Stimulated activated CD4-positive, alpha-beta T cell treated with anti-CD3 and anti-CD28 coated beads, Interleukin-12 subunit alpha, Interleukin-12 subunit beta, amount 100 ng/mL, for 4 hours (primary cell): ENCODE measurements at places on chromosomes 4 and X.

- no peak for DNase-seq
Measured at GRCh38 chr4:4606321-4606720, 64.5 kb upstream of the STX18 start.

DNA sequence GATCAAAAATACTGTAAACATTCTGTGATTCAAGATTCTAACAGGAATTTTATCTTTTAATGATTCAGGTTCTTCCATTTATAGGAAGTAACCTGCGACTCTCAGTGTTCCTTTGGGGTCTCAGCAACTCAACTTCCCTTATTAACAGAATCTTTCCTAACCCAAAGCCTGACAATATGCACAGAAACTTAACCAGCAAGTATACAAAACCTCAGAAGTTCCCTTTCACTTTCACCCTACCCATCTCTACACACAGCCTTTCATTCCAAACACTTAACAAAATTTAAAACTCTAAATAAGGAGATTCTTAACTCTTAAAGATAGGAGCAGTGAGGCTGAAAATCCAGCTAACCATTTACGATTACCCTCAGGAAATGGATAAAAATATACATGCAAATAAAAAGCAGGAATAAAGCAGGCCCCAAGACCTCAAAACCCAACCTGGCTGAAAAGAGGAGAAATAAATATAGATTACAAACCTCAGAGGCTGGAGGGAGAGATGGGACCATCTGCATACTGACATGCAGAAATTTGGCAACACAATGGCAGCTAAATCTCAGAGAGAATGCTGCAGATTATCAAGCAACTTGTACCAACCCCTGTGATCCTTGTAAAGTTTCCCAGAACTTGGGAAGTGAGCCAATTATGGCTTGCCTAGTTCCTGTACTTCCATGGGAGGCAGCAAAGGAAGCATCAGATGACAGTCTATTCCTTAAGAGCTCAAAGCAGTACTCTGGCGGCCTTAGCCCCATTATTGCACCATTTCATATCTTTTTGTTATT, 101.0 kb downstream of the ATP11C start:
- DNase-seq: no peak

DNA sequence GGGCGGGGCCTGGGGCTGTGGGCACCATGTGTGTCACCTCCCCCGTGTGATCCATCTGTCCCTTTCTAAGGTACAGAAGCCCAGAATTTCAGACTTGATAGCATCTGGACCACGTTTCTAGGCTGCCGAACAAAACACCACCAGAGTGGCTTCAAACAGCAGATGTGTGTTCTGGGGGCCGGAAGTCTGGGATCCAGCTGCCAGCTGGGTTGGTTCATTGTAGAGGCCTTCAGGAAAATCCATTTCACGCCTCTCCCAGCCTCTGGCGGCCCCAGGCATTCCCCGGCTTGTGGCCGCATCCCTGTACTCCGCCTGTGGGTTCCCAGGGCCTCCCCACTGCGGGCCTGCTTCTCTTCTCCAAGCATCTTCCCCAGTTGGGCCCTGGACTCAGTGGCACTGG, 39.6 kb upstream of the GPR78 start:
- DNase-seq: no peak

DNA sequence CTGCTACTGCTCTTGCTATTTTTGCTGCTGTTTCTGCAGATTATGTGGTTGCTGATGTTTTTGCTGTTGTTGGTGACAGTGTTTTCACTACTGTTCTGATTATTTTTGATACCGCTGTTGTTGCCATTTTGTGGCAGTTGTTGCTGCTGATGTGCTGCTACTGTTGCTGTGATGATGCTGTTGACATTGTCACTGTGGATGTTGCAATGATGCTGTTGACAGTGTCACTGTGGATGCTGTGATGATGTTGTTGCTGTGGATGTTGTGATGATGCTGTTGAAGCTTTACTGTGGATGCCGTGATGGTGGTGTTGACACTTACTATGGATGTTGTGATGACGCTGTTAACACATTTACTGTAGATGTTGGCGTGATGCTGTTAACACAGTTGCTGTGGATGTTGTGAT, 180.3 kb downstream of the EVC2 start:
- DNase-seq: no peak

DNA sequence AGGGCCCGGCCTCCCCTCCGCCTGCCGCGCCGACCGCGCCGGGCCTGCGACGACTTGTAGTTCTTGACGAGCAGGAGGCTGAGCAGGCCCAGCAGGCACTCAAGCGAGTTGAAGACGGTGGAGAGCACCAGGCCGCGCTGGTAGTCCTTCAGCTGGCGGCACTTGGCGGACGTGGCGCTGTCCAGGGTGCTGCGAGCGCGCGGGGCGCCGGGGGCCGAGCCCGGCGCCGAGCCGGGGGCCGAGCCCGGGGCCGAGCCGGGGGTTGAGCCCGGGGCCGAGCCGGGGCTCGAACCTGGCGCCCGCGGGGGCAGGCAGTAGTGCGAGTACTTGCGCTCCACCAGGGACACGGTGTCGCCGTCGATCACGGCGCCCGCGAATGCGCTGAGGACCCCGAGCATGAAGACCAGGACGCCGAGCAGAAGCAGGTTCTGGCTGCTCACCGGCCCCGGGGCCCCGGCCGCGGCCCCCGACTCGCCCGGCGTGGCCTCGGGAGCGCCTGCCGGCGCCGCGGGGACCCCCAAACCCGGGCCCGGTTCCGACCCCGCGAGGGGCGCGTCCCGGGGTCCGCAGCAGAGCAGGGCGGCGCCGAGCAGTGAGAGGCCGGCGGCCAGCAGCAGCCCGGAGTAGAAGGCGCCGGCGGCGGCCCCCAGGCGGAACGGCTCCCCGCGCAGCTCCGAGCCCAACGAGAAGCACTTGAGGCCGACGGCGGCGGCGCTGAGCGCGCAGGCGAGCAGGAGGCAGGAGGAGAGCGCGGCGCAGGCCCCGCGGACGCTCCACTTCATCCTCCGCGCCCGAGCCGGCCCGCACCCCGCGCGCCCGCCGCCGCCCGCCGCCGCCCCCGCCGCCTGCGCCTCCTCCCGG, 584 bp downstream of the TMEM271 start:
- peak; percentile 25 for DNase-seq

- DNase-seq: no peak
Measured at GRCh38 chrX:65136424-65136823, 160.2 kb upstream of the ZC4H2 start.

DNA sequence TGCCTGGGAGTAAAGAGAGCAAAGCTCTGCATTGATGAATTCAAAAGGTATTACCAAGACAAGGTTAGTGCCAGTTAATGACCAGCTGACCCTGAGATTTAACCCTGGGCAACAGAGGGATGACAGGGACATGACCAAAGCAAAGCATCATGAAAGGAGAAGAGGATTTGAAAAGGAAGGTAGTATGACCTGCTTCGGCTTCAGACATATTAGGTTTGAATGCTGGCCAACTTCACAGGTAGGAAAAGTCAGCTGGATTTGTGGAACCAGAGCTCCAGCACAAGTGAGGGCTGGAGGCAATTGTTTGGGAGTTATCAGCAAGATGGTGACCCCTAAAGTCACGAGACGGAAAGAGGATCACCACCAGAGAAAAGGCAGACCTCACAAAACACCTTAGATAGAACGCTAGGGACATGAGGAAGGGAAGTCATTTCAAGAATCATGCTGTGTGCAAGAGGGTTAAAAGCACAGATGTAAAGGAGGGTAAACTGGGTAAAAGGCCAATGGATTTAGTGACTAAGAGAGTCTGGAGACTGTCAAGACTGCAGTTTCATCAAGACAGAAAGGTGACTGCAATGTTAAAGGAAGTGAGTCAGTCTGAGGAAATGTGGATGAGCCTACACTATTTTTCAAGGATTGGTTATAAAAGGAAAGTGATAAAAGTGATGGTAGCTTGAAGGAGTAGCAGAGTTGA, 45.6 kb downstream of the SH3RF1 start:
- DNase-seq: no peak

DNA sequence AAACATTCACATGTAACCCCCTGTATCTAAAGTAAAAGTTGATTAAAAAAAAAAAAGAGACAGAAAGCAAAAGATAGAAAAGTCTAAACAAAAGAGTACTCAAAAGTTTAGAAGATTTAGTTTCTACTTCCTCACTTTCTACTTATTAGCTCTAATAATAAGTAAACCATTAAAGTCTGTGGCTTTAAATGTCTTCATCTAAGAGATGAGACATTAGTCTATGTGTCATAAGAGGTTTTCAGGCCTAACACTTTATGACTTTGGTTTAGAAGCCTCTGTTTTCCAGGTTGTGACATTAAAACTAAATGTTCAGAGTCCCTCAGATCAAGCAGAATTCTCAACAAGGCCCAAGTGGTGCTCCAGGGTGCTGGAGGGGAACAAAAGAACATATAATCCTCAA, 42.2 kb upstream of the GUCY1A1 start:
- DNase-seq: no peak

GRCh38 chr4:145984563-145984962, 45.9 kb upstream of the ZNF827 start:
- no peak for DNase-seq

- DNase-seq: no peak
Measured at GRCh38 chr4:170091069-170091696, 1.4 kb upstream of the AADAT start.

- DNase-seq: no peak
Measured at GRCh38 chr4:154497889-154498288, 6.3 kb upstream of the DCHS2 start.

DNA sequence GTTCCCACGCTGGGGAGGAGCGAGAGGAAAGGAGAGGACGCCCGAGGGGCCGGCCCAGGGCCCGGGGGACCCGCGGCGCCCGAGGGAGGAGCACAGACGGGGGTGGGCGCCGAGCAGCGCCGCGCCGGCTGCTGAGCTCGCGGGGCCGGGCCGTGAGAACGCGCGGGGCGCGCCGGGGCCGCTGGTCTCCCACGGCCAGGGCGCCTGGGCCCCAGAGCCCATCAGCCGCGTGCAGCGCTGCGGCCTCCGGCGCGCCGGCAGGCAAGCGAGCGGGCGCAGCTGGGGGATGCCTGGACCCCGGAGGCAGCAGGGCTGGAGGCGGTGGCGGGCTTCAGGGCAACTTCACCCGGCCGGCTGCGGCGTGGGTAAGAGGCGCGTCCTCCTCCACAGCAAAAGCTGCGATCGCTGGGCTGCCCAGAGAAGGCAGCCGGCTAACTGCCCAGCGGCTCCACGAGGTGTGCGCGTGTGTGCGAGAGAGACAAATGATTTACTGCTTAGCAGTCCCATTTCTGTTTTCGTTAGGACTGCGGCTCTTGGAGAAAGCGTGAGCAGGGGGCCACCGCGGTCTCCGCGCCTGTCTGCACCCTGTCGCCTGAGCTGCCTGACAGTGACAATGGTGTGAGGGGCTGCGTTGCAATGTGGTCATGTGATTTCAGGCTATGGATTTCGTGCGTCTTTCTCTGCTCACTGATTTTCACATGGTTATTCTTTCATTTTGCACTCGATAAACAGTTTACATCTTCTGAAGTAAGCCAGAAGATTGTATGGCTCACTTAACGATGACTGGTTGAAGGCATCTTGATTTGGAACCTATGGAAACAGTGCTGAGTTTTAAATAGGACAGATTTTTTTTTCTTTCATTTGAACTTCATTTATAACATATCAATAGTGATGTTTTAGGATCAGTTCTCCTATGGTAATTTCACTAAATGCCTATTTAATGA, 1.2 kb downstream of the GUCY1A1 start:
- peak; percentile 0 for DNase-seq

GRCh38 chr4:153791746-153792617, 3.1 kb upstream of the SFRP2 start:
- no peak for DNase-seq

GRCh38 chrX:79270401-79270800, 96.7 kb downstream of the ITM2A start:
- DNase-seq: peak; percentile 62

GRCh38 chrX:12496343-12496742, 294.9 kb upstream of the PRPS2 start:
- DNase-seq: no peak

- no peak for DNase-seq
Measured at GRCh38 chr4:62510228-62510627, 1310.1 kb downstream of the ADGRL3 start.

GRCh38 chrX:3299636-3300035, 46.8 kb downstream of the MXRA5 start:
- no peak for DNase-seq

DNA sequence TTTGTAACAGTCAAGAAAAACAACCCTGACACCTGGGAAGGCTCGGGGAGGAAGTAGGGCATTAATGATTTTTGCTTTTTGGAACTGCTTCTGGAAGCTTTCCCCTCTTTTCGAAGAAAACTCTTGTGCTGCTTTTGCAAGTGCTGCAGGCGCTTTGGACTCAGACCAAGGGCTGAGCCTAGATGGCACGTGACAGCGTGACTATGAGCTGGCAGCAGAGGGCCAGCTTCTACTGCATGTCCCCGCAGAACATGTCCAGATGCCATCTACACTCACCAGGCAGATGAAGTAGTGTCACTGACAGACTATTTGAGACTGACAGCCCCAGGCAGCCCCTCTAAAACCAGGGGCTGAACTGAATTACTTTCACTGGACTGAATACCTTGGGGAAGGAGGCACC, 6.2 kb downstream of the NR0B1 start:
- DNase-seq: no peak

GRCh38 chr4:147683188-147683591, 773 bp downstream of the PRMT9 start:
- DNase-seq: peak; percentile 4

DNA sequence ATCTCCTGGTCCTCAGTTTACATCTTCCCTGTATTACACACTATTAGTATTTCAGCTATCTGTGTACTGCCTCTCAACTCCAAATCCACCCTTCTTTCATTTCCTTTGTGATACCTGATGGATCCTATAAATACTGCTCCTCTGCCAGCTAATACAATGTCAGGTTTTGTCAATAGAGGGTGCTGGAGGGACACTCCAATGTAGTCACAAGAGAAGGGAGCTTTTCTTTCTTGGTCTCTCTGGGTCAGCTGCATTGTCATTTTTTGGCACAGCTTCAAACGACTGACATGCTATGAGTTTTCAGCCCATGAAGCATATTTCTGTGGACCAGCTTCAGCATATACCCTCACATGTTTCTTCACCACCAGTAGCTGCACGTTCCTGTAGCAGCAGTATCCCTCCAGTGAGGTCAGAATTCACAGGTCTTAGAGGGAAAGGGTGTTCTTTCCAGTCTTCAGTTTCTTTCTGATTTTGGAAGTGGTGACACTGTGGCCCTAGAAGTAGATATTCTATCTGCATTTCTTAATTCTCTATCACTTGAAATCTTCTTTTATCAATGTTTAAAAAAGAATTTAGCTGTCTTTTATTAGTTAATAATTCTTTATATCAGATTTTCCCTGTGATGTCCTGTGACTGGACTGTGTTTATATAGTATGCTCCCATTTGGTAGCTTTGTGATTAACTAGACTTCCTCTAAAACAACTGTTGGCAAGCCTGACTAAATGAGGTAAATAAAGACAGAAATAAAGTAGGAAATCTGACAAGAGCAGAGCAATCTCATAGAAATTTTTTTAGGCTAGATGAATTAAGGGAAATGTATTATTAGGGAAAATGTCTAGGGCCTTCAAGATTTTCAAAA, 60.6 kb downstream of the GABRA2 start:
- no peak for DNase-seq

DNA sequence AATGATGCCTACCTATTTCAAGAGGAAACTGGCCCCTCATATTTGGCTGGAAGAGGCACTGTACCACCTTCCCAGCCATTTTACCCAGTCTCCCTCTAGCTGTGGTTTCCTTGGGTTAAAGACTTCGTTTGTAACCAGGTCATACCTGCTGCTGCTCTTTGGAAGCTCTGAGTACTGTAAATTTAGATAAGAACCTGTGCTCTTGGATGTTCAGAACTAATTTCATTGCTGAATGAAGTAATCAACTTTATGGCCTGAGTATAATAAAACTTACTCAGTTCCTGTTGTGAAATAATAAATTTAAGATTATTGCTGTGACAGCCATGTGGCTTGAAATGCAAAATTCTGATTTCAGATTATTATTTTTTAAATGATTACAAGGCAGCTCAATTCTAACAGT, 12.2 kb downstream of the MTTP start:
- no peak for DNase-seq
